Esophagus squamous epithelium (tissue), 5 donors: ENCODE measurements at places on chromosomes 4 and X.

DNA sequence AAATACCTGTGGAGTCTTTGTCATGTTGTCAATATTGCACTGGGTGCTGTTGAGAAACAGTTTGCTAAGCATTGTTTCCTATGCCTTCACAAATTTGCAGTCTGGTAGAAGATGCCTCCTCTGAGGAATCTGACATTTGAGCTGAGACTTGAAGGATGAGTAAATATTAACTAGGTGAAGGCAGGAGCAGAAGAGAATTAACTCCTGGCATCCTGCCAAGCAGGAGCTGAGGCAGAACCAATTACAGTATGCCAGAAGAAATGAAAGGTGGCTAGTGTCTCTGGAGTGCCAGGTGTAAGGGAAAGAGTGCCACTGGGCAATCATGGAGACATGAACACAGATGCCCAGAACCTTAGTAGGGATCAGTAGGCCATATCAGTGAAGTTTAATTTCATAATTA, 1778.2 kb upstream of the PCDH10 start:
- no peak for DNase-seq

- DNase-seq: no peak
These were observed 125.4 kb downstream of the BCOR start for GRCh38 chrX:39972340-39972739.

DNA sequence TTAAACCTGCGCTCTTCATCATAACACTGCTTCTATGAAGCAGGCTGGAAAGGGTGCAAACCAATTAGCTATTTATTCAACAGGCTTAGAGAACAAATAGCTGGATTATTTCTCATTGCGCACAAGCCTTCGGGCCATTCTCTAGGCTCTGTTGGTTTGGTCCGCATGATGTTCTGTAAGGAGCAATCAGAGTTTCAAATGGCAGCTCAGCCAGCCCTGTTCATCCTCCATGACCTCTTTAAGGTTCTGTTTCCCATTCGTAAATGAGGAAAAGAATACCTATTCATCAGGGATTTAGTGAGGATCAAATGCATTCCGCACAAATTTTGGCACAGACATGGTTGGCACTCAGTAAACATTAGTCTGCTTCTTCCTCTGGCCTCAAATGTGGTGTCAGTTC, 15.5 kb upstream of the GPM6A start:
- no peak for DNase-seq

GRCh38 chr4:98522636-98523395, 135.6 kb downstream of the TSPAN5 start:
- no peak for DNase-seq

DNA sequence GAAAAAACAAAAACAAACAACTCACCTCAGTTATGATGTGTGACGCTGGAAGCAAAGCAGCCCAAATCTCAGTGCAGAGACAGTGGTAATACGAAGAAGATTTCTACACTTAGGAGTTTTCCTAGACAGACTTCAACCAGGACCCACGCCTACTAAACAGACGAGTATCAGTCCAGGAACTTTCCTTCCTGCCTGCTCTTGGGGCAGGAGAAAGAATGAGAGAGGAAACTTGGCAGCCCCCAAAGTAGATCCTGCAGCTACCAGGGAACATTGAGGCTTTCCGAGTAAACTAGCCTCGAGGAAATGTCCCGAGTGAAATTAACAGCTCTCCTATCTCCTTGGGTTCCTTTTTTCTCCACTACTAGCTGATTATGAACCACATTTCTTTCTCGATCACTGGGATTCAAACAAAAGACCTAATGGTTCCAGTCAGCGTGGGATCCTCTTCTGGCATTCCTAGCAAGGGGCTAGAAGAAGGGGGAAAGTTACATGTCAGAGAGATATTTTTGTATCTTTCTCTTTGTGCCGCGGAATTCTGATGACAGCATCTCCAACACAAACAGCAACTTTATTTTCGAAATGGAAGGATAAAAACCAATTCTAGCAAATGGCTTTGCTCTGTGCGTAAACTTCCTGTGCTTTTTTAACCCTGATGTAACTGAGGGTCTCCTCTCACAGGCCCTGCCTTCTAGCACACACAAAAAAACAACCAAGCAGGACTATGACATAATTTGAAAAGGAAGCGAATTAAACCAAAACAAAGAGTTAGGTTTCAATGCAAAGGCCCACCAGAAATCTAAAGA, 53.2 kb downstream of the PPM1K start:
- no peak for DNase-seq

- DNase-seq: no peak
These were observed at the start of gene TASL for GRCh38 chrX:30577362-30577991. TSS of gene TASL (minus strand) at chrX:30577766. CDS start at chrX:30560355, 17,411 bp downstream.

GRCh38 chr4:32519060-32519459, 1798.9 kb downstream of the PCDH7 start:
- DNase-seq: no peak

DNA sequence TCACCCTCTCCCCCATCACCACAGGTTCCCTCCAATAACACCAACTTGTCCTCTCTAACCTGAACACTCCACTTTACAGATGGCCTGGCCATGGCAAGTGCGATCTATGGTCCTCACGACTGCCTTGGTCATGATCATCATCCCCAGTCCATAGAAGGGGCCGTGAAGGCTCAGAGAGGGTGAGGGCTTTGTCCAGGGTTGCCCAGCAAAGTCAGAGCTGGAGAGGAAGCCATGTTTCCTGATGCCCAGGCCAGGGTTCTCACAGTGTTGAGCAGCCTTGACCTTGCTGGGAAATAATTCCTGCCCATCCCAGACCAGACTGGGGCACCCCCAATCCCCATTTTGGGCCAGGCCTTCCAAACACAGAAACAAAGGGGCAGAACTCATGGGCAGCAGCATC, 42.9 kb upstream of the MAN2B2 start:
- DNase-seq: no peak

DNA sequence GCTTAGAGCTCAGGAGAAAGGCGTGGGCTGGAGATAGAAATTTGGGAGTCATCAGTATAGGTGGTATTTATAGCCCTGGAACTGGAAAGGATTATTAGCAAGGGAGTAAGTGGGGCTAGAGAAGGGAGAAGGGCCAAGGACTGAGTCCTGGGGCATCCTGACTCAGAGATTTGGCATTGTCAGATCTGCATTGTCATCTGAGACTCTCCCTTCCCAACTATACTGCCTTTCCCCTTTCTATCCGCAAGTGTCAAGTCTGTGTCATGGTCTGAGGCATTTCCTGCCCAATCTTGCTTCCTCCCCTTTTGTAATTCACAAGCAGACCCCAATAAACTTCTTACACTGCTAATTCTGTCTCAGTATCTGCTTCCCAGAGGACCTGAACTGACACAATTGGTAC, 24.4 kb upstream of the SLC25A43 start:
- no peak for DNase-seq

DNA sequence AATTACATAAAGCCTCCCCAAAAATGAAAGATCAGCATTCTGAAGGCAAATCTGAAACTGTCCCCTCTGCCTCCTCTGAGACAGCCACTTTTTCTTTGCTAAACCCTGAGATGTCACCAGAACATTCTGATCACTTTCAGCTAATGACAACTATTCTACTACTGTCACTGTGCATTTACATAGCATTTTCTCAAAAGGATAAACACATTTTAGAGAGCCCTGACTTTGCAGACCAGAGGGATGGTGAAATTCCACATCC, 72.1 kb downstream of the GATB start:
- no peak for DNase-seq

DNA sequence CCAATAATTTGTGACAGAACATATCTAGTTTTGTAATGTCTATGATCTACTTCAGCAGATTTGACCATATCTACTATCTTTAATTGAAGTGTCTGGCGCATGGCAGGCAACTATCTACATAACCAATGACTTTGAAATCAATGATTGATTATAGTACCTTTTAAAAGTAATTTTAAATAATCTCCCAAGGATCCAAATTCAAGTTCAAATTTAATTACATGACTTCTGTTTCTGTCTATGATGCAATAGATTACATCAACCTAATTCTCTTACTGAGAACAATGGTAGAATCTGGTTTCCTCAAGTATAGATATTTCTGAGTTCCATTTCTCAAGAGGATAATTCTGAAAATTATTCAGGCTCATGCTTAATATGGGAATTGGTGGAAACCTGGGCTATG, 177.4 kb upstream of the IL15 start:
- DNase-seq: no peak

DNA sequence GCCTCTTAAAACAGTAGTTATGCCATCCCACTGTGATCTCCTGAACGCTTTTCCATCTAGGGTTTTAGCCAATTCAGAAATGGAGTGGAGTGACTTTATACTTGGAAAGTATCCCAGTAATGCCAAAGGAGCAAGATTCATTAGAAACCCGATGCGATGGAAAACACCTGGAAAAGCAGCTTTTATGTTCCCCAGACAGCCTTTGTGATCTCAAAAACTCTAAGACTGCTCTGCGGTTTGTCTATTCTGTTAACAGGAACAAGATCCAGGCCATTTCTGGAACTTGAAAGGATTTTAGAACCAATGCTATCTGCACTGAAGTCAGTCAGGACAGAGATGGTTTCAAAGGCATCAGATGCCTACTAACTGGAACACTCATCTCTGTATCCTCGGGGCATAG, 145.1 kb downstream of the APBB2 start:
- DNase-seq: no peak

GRCh38 chr4:111780965-111781364, 364.3 kb upstream of the FAM241A start:
- no peak for DNase-seq

GRCh38 chr4:108270466-108271450, 102.0 kb upstream of the LEF1 start:
- no peak for DNase-seq

GRCh38 chrX:13721371-13721770, 13.0 kb downstream of the TRAPPC2 start:
- no peak for DNase-seq

DNA sequence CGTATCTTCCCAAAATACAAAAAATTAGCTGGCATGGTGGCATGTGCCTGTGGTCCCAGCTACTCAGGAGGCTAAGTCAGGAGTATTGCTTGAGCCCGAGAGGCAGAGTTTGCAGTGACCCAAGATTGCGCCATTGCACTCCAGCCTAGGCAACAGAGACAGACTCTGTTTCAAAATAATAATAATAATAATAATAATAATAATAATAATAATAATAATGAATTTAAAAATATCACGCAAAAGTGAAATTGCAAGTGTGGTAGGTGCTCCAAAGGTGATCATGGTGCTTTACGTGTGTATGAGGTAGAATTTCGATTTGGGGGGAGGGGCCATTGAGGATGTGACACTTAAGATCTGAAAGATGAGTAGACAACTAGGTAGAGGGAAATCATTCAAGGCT, 4.9 kb upstream of the HPSE start:
- DNase-seq: no peak

DNA sequence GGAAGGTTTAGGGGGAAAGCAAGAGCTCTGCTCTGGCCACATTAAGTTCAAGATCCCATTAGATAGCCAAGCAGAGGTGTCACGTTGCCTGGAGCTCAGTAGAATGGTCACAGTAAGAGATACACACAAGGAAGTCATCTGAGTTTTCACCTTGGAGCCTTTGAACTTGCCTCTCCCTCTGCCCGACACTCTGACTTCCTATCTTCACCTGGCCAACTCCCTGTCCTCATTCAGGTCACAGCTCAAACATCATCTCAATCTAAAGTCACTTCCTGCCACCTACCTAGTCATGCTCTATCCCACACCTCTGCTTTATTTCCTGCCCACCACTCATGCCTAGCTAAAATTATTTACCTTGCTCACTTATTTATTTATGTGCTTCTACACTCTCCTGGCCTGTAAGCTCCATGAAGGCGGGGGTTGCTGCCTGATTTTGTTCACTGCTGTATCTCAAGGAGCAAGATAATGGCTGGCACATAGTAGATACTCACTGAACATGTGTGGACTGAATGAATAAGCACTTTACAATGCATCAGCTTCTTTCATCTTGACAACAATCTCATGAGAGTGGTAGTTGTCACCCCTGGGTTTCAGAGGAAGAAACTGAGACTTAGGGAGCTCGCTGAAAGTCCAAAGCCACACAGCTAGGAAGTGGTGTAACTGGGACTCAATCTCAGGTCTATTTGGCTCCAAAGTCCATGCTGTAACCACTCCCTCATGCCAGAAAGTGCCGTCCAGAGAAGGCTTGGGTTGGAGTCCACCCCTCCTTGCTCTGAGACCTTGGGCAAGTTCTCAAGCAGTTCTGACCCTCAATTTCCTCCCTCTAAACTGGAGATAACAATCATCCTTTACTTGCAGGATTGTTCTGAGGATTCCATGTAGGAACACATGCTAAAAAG, 40.3 kb downstream of the EFNB1 start:
- no peak for DNase-seq

- no peak for DNase-seq
These were observed 2.9 kb downstream of the ATP6AP1 start for GRCh38 chrX:154431341-154431740.

- DNase-seq: peak; percentile 29
These were observed at the start of gene NAAA for GRCh38 chr4:75940692-75941253. TSS of gene NAAA (minus strand) at chr4:75941013. CDS start at chr4:75940949, 64 bp downstream.

DNA sequence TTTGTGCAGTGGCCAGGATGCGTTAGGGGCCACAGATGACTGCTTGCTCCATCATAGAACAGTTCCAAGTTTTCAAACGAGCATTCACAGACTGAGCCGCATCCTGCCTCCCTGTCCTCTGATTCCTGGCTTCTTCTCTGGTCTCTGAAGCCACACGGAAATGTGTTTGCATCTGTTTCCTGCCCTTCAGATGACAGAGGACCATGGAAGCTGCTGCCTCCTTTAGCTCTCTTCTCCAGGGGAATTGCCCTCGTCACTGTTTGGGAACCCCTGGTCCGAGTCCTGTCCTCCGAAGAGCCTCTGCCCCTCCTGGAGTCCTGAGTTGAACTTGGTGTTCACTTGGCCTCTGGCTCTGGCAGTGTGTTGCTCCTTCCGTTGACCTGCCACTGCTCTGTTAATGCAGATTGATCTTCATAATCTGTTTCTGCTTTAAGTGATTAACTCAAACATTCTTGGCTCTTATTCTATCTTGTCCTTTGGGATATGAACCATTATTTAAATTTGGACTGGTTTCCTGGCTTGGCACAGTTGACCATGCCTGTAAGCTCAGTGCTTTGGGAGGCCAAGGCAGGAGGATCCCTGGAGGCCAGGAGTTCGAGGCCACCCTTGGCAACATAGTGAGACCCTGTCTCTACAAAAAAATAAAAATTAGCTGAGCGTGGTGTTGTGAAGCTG, 96.0 kb downstream of the PTTG2 start:
- DNase-seq: no peak
